ENCODE measurements at places on chromosomes 1 and 21.

- no peak for DNase-seq
Measured at GRCh38 chr1:223496883-223497282, 103.7 kb downstream of the CCDC185 start.

DNA sequence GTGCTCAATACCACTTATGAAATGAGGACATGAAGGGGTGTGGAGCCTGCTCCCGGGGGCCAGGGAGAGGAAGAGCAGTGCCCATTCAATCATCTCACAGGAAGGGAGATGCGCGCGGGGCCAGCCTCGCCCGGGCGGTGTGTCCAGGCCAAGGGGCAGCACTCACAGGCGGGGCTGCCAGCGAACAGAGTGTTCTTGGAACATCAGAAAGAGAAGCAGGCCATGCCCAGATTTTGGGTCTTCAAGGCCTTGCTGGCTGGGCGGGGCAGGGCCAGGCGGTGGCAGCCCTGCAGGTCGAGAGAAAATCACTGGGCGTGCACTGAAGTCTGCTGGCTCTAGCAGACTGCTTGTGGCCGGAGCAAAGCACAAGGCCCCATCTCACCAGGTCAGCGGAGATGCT lies 168.6 kb downstream of the PRDM16 start:
- no peak for DNase-seq

DNA sequence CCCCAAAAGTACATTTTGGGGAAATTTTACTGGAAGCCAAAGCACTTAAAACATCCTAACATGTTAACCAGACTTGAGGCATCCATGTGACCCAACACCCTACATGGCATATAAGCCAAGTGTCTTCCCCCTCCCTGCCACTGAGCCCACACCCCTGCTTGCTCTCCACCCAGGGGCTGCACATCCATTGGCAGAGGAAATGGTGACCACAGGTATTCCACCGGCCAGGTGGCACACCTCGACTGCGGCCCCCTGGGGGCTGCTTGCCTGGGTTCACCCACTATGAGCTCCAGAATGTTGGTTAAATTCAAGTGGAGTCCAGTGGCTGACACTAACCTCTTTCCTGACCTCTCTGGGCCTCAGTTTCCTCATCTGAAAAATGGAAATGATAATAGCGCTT lies 64.4 kb upstream of the FAM20B start:
- no peak for DNase-seq

- no peak for DNase-seq
Measured at GRCh38 chr1:115118611-115119010, 29.3 kb upstream of the TSPAN2 start.

DNA sequence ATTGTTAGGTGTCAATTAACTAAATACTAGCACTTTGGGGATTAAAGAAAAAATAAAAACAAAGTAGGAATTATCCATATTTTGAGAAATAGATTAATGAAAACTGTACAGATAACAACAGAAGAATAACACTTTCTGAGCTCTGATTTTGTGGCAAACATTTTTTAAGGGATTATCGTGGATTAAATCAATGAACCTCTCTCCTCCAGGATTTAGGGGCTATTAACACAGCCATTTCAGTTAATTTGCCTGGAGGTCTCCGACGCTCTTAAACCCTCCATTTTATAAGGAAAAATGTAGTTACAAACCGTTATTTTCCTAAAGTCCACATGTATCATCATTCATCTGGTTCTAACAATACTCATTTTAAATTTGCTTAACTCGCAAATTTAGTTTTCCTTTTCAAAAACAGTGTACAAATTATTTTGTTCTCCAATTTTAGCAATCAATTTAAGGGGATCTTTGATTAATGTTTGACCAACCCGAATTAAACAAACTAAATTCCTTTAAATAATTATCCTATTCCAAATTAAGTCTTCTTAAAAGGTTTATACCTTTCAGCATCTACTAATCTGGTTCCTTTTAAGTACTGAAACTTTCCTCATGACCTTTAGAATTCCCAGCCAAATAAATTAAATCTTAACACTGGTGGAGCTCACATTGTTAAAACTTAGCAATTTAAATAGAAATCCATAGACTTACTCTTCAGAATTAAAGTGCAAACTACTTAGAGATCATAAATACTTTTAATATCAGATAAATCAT lies 30.7 kb upstream of the RNF187 start:
- DNase-seq: no peak

DNA sequence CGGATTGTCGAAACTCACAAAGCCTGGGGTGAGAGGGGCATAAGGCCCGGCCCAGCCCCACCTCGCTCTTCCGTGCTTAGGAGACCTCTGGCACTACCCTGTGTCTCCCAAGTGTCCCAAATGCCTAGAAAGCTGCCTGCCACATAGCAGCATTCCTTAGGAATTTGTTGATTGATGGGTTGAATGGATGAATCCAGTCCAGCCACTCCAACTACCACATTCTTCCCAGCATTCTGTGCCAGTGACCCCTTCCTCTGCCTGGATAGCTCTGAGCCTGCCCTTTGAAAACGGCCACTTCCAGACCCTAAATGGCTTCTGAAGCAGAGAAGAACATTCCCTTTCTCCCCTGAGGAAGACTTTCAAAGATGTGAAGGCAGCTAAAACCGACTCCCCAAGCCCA lies 11.5 kb downstream of the CELF3 start:
- DNase-seq: no peak

DNA sequence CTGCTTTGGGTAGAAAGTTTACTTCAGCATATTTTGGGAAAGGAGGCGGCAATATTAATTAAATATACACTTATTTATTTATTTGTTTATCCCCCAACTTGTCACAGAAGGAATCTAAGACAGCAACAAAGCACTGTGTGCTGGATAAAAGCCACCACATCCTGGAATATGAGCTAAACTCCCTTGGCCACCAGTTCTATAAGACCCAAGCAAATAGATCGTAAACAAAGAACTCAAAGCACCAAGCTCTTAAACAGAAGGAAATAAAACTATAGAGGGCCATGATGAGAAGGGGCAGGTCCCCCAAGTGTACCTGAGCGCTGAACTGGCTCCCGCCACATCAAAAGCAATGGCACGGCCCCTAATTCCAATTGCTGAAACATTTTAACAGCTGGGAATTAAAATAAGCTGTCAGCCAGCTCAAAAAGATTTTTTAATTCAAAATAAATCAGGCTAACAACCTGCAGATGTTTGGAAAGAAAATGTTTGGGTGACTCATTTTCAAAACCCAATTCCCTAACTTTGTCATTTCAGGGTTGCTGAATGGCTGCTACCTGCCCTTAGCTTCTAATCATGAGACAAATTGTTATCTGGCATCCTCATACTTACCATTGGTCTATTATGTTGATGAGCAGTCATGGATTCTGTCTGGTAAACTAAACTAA lies 127.1 kb downstream of the SLC30A10 start:
- DNase-seq: no peak

GRCh38 chr1:182861994-182862393 lies 22.8 kb downstream of the DHX9 start:
- DNase-seq: no peak

- DNase-seq: no peak
Measured at GRCh38 chr21:33273044-33273443, 6.9 kb downstream of the IL10RB start.

DNA sequence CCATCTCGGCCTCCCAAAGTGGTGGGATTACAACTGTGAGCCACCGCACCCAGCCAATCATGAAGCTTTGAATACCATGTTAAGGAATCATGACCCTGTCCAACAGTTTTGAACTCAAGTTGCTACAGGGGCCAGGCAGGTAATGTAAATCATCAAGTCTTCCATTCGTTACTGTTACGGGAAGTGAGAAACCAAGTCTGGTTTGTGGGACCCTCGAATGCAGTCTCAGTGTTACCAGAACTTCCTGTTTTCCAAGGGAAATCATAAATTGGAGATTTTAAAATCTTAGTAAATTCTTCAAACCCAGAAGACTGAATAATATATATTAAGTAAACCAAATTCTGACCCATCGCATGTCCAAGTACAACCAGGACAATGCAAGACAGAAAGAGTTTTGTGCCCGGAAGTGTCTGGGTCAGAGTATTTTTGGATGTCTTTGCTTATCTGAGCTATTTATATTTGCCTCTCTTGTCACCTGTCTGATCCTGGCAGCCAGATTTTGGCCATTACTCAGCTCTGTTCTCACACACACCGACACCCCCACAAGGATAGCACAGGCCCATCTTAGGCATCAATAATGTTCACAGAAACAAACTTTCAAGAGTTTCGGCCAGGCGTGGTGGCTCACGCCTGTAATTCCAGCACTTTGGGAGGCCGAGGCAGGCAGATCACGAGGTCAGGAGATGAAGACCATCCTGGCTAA lies 8.8 kb downstream of the ATP5IF1 start:
- no peak for DNase-seq

DNA sequence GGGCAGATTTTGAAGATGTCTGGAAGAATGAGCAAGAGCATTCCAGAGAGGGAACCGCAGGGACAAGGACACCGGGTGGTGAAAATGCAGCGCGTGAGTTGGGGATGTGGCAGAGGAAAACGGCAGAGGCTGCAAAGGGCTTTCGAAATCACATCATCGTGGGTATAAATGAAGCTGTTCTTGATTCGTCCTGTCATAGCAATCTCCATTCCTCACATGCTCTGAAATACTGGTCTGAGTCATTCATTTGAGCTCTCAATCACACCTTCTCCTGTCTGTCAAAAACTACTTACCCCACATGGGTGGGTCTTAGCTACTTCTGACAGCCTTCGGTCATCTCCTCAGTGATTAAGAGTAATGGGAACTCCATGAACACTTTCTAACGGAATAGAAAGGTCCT lies 81.5 kb downstream of the ERG start:
- DNase-seq: no peak

GRCh38 chr1:49323925-49324540 lies 547.3 kb upstream of the BEND5 start:
- DNase-seq: no peak

DNA sequence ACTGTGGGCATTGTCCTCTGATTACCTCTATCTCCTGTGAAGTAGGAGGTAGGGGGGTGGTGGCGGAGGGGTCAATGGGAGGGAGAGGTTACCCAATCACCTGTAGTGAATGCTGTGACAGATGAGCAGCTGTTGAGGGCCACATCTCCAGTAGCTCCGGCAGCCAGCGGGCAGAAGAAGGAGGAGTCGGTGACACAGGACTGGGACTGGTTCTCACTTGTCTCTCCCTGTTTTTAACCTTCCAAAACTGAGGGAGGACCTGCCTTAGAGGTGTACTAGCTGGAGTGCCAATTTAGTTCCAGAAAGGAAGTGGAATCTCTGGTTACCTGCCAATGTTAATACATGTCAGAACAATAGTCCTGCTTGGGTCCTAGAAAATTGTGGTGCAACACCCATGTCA lies 56.2 kb upstream of the ENAH start:
- DNase-seq: no peak

GRCh38 chr1:201482755-201483154 lies 13.8 kb upstream of the PHLDA3 start:
- DNase-seq: no peak

DNA sequence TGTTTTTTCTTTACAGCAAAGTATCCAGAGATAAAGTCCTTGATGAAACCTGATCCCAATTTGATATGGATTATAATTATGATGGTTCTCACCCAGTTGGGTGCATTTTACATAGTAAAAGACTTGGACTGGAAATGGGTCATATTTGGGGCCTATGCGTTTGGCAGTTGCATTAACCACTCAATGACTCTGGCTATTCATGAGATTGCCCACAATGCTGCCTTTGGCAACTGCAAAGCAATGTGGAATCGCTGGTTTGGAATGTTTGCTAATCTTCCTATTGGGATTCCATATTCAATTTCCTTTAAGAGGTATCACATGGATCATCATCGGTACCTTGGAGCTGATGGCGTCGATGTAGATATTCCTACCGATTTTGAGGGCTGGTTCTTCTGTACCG lies 6.5 kb downstream of the DEGS1 start:
- DNase-seq: no peak

- DNase-seq: no peak
Measured at GRCh38 chr1:115712911-115713609, 55.5 kb downstream of the CASQ2 start.

GRCh38 chr1:44985747-44986359 lies 542 bp downstream of the EIF2B3 start:
- no peak for DNase-seq

- DNase-seq: no peak
Measured at GRCh38 chr1:156160000-156160742, 6.8 kb downstream of the SEMA4A start.

- peak; percentile 40 for DNase-seq
Measured at GRCh38 chr1:231724876-231725647, 98.5 kb downstream of the DISC1 start.

- DNase-seq: no peak
Measured at GRCh38 chr1:61844006-61844405, 101.7 kb downstream of the PATJ start.

DNA sequence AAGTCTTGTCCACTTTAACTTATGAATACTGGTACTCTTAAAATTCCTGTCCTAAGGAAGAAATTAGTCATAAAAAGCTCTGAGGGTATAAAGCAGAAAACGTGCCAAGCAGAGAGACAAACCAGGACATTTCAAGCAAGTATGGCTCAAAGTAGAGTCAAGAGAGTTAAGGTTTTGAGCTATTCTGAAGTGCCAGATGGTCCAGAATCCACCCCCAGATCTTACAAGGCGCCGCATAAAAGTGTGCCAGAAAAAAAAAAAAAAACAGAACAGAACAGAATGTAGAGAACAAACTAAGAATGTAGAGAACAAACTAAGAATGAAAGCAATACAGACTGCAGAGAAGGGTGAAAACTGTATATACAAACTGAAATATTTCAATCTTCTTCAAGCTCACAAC lies 12.5 kb downstream of the EPS15 start:
- no peak for DNase-seq

DNA sequence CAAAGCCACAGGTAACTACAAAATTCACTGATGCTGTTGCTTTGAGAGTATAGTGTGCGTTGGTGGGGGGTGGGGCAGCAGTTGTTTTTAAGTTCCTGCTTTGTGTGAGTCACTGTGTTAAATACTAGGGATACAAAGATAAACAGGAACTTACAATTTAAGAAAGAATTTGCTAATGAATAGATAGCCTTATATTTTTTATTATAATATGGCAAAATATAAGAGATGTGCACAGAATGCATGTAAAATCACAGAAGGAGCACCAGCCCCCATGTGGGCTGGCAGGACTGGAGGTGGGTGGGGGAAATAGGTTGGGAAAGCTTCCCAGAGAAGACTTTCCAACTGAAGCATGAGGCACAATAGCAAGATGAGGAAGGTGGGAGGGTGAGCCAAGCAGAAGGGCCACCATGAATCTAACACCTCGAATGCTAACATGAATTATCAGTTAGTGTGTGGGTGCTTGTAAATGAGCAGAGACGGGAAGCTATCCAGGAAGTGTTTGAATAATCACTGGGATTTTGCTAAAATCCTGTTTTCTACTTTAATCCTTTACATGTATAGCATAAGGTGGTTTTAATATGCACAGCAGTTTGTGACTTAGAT lies 57.0 kb upstream of the RAVER2 start:
- DNase-seq: peak; percentile 34

DNA sequence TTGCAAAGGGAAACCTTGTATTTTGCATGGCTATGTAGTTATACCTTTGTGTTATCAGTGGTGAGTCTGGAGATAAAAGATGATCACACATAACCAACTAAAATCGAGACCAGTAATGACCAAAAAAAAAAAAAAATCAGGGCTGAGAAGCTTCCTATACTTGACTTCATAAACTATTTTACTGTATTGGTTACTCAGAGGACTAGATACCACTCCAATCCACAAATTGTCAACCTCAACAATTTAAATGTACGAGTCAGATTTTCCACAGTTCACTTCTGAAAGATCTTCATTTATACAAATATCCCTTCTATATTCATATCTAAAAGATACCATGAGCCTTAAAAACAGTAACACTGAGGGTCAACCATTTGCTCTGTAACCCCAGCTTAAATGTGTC lies 71.7 kb downstream of the NRIP1 start:
- DNase-seq: no peak

Measured in A549 (cell line).